Frontal cortex (tissue), 4 donors: ENCODE measurements at places on chromosomes 7 and 10. TPM values are rescaled to one million over a fixed set of nuclear protein-coding genes. Genes with fewer than 3 reads are reported as not detected.

- no peak for DNase-seq
Observed at GRCh38 chr7:47373871-47374451, 207.9 kb downstream of the TNS3 start.

- no peak for DNase-seq
Observed at GRCh38 chr10:7301006-7301778, 109.6 kb downstream of the SFMBT2 start.

- DNase-seq: no peak
Observed at GRCh38 chr7:126791306-126791705, 461.4 kb downstream of the GRM8 start.

DNA sequence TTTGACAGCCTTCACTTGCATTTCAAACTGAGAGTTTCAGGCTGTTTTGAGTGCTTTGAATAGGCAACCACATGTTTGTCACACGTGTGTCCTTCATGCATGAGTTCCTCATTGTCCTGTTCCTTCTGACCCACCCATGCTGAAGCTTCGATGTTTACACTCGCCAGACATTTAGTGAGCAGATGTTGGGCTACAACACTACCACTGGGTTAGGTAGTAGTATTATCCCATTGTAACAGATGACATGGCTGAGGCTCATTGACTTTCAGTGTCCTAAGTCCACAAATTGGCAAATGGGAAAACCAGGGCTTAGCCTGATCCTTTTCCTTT is 456.1 kb downstream of the PHTF2 start:
- DNase-seq: no peak

- no peak for DNase-seq
Observed at GRCh38 chr10:103572347-103573204, 79.1 kb downstream of the NEURL1 start.

- no peak for DNase-seq
Observed at GRCh38 chr10:132973903-132974241, 31.5 kb upstream of the CFAP46 start.

DNA sequence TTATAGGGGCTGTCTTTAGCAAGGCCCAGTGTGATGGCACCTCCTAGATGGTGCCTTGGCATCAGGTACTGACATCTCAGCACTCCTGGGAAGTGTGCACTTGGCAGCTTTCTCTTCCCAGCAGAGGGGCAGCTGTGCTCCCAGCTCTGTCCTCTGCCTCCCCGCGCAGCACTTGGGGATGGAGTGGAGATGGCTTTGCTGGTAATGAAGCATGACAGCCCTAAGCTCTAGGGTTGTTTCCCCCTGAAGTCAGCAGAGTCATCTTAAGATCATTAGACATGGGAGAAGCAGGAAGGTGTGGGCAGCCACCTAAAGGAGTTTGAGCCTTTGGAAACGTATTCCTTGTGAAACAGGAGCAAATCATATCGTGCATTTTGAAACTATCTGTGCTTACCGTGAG is 46.7 kb downstream of the HTRA1 start:
- DNase-seq: no peak

DNA sequence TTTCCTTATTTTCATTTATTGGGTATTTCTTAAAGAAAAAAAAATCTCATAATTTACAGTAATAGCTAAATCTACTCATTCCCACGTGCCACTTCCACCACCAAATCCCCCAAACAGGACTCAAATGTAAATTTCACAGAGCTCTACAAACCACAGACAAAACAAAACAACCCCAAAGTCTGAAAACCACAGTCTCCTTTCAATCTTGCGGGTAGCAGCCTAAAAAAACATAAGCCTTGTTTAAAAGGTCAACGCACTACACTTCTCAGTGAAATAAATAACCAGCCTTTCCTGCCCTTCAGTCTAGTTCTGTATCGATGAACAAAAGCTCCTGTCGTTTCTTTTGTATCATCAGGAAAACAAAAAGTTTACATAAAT is 121.8 kb upstream of the AFAP1L2 start:
- no peak for DNase-seq

- no peak for DNase-seq
Observed at GRCh38 chr7:49850921-49851613, 77.6 kb downstream of the VWC2 start.

DNA sequence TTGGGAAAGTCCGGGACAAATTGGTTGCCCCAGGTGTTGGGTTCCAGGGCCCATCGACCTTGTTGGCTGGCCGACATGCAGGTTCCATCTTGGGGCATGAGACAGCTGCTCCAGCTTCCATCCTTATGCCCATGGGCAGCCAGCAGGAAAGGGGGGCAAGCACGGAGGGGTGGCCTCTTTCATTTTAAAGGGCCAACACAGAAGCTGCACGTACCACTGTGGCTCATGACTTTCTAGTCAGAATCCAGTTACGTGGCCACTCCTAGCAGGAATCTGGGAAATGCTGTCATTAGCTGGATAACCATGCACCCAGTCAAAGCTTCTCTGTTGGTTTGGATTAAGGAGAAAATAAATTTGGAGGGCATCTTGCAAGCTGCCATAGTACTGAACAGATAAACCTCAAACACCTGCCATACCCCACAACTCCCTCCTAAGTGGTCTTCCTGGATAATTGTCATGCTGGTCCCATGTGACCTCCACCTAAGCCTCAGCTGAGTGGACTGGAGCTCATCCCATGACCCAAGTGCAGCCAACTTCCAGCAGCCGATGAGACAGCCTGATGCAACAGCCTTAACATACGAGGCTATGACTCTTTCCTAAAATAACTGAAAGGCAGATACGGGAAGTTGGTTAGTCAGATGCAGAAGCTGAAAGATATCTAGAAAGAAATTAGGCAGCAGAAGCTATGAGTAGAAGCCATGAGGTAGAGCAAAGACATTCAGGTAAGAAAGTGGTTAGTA is 21.4 kb upstream of the GSDME start:
- DNase-seq: no peak

GRCh38 chr7:16926283-16926682 is 44.5 kb upstream of the AGR3 start:
- DNase-seq: no peak

DNA sequence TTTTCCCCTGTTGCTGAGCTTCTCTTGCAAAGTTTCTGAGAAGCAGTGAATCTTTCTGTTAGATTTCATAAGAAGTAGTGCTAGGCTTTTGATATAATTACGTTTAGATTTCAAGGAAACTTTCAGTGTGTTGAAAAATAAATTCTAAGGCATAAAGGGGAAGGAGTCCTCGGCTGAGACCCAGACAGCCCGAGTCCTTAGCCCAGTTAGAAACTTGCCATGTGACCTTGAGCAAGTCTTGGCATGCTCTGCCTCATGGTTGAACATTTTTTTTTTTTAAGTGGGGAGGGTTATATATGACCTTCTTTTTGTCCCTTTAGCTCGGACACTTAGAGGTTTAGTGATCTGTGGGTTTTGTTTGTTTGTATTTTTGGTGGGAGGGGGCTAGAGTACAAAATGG is 117.5 kb downstream of the TCF7L2 start:
- no peak for DNase-seq

GRCh38 chr10:4826792-4827324 is 851 bp downstream of the AKR1E2 start:
- no peak for DNase-seq

DNA sequence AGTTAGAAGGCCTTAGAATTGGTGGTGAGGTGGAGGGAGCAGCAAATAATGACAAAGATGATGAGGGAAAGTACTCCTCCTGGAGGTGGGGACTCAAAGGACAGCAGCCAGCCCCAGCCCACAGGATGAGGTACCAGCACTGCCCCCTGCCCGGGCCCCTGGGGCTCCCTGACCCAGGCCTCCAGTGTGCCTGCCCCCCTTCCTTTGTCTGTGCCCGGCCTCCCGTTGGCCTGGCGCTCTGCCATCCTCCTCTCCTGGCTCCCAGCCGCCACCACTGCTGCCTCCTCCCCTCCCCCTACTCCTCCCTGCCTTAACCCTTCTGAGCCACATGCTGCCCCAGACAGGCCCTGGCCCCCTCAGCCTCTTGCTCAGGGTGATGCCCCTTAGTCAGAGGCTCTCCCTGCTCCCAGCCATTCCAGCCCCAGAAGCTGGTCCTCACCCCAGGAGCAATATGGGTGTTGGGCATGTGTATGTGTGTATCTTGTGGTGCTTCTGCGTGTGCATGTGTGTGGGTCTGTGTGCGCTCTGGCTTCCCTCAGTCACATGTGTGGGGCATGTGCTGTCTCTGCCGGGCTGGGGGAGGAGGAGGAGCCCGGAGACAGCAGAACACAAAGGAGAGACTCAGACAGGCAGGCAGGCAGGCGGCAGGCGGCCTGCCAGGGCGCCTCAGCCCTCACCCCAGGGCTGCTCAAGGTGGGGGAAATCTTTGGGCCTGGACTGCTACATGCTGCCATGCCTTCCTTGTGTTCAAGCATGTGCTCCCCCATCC is 2.6 kb downstream of the LDB1 start:
- peak; percentile 58 for DNase-seq

DNA sequence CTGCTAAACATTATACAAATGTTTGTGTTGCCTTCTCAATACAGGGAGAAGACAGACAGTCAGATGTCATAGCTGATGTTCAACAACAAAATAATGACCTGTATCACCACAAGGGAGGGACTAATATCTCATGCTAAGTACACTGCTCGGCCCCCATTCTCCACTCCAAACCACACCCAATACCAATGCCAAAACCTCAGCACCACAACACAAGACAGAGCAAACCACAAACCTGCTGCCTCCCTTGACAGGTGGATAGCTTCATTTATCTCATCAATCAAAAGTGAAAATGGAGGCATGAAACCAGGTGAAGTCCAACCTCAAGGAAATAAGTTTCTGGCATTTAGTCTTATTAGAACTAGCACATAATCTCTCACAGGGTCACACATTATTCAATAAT is 109.5 kb downstream of the PARD3 start:
- DNase-seq: no peak

DNA sequence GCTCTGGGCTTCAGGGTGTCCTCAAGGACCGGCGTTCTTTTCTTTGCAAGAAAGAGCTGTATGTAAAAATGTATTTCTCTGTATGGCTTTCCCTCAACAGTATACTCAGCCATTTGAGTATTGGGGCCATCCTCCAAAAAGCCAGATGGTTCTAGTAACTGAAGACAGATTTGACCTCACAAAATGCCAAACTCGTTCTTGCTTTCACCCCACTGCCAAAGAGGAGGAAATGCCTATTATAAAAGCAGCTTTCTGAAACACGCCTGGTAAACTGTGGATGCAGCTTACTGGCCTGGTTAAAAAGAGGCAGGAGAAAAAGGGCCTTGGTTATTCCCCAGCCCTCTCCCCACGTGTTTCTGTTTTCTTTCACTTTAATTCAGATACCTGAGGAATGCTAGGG is 7.7 kb upstream of the HTR5A start:
- DNase-seq: no peak

- no peak for DNase-seq
Observed at GRCh38 chr10:1674501-1674900, 62.8 kb downstream of the ADARB2 start.

- DNase-seq: peak; percentile 64
Observed at GRCh38 chr10:132784866-132785722, 853 bp downstream of the NKX6-2 start.

Gene SPDYE2
- total RNA-seq: not detected

Gene CALML3
- under 0.01 TPM for total RNA-seq

Gene NKX1-2
- total RNA-seq: under 0.01 TPM

Gene FAM24A
- total RNA-seq: not detected

Gene STEAP1
- 0.82 TPM for total RNA-seq

Gene ZNF467
- total RNA-seq: 1.6 TPM

Gene PTF1A
- total RNA-seq: 0.41 TPM

Gene SPDYE11
- total RNA-seq: under 0.01 TPM
